Stomach (tissue), 19 donors: ENCODE measurements at places on chromosomes 4 and X.

- DNase-seq: no peak
These were observed 135.8 kb upstream of the PUDP start for GRCh38 chrX:7283741-7284140.

DNA sequence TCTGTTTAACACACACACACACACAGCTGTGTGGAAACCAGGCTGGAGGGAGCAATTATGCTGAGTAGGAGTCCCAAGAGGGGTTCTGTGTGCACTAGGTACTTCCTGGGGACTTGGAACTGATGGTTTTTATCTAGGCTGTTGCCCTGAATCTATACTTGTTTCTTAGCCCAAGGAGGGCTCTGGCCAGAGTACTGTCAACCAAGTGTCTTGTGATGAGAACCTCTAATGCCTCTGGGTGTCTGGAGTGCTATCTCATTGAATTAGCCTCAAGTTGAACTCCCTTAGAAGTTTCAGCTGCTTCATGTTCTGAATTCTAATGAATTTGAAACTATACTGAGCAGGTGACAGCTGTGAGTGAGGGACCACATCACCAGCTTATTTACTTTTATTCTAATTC lies 16.6 kb downstream of the ARHGAP24 start:
- no peak for DNase-seq

DNA sequence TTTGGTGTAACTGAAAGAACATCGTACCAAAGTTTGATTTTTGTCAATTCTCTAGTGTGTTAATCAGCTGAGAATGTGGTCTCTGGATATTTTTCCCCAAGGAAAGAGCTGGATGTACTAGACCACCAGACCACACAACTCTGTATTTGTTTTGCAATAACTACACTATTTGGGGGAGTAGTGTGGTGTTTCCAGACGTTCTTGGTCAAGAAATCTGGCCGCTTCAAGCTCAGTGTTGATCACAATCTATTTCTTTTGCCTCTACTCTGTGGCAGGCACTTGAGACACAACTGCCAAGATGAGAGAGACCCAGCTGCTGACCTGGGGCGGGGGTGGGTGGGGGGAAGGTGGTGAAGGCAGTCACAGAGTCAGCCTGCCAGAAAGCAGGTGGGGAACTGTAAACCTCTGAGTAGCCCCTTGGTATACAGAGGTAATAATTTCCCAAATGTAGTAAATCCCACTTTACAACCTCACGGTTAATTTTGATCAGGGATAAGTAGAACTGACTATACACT lies 30.6 kb downstream of the PTTG2 start:
- no peak for DNase-seq

- DNase-seq: no peak
These were observed 52.5 kb upstream of the SHISA3 start for GRCh38 chr4:42344749-42345148.

DNA sequence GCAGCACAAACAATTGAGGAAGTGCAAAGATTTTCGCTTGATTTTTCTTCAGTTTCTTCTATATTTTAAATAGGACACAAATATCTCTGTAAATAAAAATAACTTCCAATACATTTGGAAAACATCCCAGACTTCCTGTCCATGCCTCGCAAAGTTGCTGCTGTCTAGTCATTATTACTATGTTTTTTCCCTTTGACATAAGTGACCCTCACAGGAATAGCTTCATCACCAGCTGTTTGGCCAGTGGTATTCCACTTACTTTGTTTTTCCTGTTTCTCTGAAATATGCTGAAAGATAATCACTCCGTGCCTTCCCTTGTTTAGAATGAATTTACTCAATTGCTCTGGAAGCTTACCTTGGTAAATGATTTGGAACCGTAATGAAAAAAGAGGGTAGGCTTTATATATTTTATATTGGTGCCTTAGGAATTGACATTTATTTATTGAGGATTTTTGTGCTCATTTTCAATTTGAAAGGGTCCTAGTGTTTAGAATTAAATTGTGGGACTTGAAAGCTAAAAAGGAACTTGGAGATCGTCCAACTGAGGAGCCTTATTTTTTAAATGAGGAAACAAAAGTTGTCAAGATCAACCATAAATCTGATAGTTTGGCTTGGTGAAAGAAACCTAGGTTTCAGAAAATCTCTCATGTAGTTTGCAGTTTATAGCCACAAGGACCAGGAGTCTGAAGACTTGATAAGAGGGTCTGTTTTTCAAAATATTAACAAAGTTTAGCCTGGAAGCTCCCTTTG lies 65.6 kb downstream of the CDKL5 start:
- DNase-seq: no peak

- no peak for DNase-seq
These were observed 17.6 kb downstream of the BLOC1S4 start for GRCh38 chr4:6733358-6734164.

- no peak for DNase-seq
These were observed 82.1 kb downstream of the PPP2R2C start for GRCh38 chr4:6390356-6390755.

DNA sequence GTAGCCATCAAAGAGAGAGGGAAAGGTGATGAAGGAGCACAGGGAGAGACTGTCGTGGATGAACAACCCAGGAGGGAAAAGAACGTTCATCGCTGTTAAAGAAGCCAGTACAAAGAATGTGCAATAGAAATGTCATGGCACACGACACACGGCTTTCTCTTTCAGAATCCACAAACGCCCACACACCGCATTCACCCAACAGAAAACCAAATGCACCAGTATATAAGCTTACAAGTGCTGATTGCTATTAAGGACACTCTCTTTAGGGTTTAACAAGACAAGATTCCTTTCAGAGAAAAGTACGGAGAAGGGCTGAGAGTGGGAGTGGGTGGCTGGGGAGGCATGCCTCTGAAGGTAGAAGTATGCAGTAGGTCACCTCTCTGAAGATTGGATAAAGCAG lies 80.2 kb downstream of the C4orf51 start:
- no peak for DNase-seq

- DNase-seq: peak; percentile 28
These were observed 130.2 kb downstream of the CHRDL1 start for GRCh38 chrX:110665223-110666002.

GRCh38 chr4:166400270-166400894 lies 527.3 kb downstream of the TLL1 start:
- no peak for DNase-seq

DNA sequence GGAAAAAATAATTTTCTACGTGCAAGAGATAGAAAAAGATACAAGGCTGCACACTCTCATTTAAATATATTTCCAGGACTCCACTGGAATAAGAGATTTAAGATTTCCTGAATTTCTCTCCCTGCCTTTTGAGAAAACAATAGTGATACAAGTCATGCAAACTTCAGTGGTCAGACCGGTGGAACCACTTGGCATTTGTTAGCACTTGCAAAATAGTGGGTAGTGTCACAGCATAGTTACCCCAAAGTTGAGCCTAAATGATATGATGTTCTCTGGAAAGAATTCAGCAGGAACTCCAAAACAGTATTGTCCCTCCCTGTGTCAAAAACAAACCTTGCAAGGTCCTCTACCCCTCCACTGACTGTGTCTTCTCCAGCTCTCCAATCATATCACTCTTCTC lies 102.3 kb downstream of the ANKRD50 start:
- DNase-seq: peak; percentile 63

DNA sequence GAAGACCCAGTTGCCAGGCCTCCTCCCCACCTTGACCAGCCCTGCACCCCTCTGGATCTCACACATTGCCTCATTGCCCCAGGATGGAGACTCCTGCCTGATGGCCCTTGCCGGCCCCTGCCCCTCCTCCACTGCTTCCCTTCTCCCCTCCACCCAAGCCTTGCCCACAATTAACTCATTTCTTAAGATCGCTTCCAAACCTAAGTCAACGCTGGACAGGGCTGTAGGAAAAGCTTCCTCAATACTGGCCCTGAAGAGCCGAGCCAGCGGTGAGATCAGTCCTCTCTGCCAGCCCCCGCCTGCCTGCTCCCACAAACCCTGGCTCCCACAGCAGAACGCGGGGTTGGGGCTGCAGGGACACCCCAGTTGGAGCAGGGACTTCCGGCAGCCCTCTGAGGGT lies 7.5 kb upstream of the HAUS7 start:
- no peak for DNase-seq

- no peak for DNase-seq
These were observed 44.2 kb downstream of the ZNF185 start for GRCh38 chrX:152942077-152942442.

- no peak for DNase-seq
These were observed 17.4 kb downstream of the QDPR start for GRCh38 chr4:17494258-17495190.

GRCh38 chrX:8049827-8050226 lies 121.2 kb downstream of the VCX2 start:
- DNase-seq: peak; percentile 29

- DNase-seq: no peak
These were observed 202.5 kb upstream of the MAB21L2 start for GRCh38 chr4:150379454-150379853.

DNA sequence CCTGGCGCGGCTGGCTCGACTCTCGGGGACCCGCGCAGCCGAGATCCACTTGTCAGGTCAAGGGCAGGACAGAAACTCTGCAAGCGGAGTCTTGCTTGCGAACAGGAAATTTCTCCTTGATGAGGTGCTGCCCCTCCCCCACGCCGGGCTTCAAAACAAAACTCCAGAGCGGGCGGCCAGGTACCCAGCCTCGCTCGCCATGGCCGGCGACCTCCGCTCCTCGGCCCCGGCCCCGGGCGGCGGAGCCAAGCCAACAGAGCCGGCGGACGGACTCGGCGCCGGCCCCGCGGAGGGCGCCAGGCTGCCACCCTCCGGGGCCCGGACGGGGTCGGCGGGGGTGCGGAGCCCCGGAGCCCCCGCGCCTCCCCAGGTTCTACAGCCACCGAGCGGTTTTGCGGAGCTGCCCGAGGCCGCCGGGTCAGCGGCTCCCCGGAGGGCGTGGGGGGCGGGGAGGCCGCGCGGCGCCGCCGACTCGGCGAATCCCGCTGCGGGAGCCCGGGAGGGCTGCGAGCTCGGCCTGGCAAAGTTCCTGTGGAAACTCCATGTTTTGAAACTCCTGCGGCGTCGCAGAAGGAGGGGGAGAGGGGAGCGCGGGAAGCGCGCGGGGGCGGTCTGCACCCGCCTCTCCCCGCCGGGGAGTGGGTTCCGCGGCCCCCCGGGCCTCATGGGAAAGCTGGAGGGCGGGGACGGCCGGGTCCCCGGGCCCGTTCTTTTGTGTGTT lies 11.7 kb upstream of the BCOR start:
- DNase-seq: peak; percentile 75

DNA sequence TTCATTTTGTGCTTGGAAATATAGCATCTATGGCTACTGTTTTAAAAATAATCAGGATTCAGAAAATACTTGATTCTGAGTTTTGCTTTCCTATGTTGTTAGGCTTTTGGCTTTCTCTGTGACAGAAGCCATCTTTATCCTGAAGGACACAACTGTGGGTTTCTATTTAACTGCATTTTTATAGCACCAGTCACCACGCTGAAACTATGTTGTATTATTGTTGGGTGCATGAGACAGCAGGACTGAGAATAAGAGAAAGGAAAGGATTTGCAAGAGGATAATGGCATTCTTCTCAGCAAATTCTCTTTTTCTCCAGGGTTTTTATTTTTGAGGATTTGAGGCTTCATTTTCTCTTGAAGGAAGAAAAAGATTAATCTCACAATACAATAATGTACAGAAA lies 10.1 kb upstream of the NEUROG2 start:
- no peak for DNase-seq

GRCh38 chr4:26083987-26084386 lies 170.0 kb downstream of the SMIM20 start:
- DNase-seq: peak; percentile 43

DNA sequence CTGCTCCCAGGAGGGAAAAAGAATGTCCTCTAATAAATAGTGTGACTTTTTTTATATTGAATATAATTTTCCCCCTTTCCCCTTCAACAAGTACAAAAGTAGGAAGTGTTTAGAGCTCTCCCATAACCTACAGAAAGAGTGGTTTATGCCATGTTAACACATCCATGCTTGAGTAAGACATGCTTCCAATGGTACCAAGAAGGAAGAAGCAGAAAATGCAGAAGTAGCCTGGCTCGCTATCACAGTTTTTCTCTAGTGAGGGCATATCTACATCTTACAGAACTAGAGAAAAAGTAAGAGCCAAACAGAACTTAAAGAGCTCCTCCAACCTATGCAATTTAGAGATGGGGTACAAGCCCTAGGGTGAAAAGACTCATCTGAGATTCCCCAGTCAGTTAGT lies 82.5 kb downstream of the ARHGEF9 start:
- no peak for DNase-seq

- peak; percentile 28 for DNase-seq
These were observed 33.8 kb downstream of the LONRF3 start for GRCh38 chrX:119008110-119008744.

DNA sequence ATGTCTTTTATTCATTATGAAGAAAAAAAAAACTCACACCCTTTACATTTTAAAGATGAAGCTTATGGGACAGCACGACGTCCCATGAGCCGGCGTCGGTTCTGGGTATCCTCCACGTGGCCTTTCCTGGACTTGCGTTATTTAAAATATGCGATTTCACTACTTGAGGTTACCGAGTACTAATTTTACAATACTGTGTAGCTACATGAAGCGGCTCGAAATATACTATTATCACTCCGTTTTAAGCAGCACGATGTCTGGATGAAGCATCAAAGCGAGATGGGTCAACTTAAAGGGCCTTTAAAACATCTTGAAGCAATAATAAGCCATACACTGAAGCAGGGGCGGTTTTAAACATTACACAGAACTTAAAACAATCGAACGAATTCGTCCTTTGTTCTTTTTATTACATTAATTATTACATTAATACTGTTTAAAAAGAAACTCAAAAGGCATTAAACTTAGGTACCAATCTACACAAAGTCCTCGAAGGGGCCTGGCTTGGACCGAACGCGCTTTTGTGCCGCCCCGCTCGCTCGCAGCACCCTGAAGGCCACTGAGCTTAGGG lies 1.4 kb upstream of the KLF3 start:
- DNase-seq: peak; percentile 59

DNA sequence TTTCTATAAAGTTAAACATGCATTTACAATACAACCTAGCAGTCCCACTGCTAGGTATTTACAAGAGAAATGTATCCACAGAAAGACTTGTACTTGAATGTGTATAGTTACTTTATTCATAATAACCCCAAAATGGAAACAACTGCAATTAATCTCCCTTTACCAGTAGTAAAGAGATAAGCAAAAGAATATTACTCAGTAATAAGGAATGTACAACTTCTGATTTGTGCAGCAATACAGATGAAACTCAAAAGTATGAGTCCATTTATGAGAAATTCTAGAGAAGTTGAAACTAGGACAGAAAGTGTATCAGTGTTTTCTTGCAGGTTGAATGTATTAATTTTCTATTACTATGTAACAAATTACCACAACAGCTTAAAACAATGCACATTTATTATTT lies 15.2 kb downstream of the USP53 start:
- DNase-seq: no peak
